ENCODE measurements at places on chromosomes 4 and X.

GRCh38 chrX:111100191-111100590 is 4.2 kb downstream of the PAK3 start:
- DNase-seq: no peak
- H3K4me3 ChIP-seq: no peak overlapping the region
- H3K27me3 ChIP-seq: peaks cover 12% of the 10 kb centered on the region
- no peaks in the 10 kb centered on the region for H3K4me1 ChIP-seq
- no peak overlapping the region for H3K27ac ChIP-seq
- H3K36me3 ChIP-seq: no peaks in the 10 kb centered on the region

GRCh38 chr4:164596318-164596878 is 157.5 kb upstream of the SMIM31 start:
- H3K27ac ChIP-seq: no peak overlapping the region
- no peak for DNase-seq
- H3K4me1 ChIP-seq: no peaks in the 10 kb centered on the region
- no peaks in the 10 kb centered on the region for H3K36me3 ChIP-seq
- H3K4me3 ChIP-seq: no peak overlapping the region
- no peaks in the 10 kb centered on the region for H3K27me3 ChIP-seq

- H3K27ac ChIP-seq: no peak overlapping the region
- peaks cover 12% of the 10 kb centered on the region for H3K4me1 ChIP-seq
- no peaks in the 10 kb centered on the region for H3K36me3 ChIP-seq
- H3K4me3 ChIP-seq: no peak overlapping the region
- no peaks in the 10 kb centered on the region for H3K27me3 ChIP-seq
These were observed 19.9 kb downstream of the AWAT2 start for GRCh38 chrX:70029863-70030262.

- H3K4me1 ChIP-seq: no peaks in the 10 kb centered on the region
- H3K36me3 ChIP-seq: no peaks in the 10 kb centered on the region
- no peak overlapping the region for H3K4me3 ChIP-seq
- no peak overlapping the region for H3K27ac ChIP-seq
These were observed 82.5 kb downstream of the TIGD2 start for GRCh38 chr4:89193843-89194242.

- no peak overlapping the region for H3K27ac ChIP-seq
- no peak overlapping the region for H3K4me3 ChIP-seq
- H3K27me3 ChIP-seq: no peaks in the 10 kb centered on the region
- H3K36me3 ChIP-seq: peaks cover 78% of the 10 kb centered on the region
- DNase-seq: no peak
These were observed 19.2 kb downstream of the G3BP2 start for GRCh38 chr4:75653845-75654503.

DNA sequence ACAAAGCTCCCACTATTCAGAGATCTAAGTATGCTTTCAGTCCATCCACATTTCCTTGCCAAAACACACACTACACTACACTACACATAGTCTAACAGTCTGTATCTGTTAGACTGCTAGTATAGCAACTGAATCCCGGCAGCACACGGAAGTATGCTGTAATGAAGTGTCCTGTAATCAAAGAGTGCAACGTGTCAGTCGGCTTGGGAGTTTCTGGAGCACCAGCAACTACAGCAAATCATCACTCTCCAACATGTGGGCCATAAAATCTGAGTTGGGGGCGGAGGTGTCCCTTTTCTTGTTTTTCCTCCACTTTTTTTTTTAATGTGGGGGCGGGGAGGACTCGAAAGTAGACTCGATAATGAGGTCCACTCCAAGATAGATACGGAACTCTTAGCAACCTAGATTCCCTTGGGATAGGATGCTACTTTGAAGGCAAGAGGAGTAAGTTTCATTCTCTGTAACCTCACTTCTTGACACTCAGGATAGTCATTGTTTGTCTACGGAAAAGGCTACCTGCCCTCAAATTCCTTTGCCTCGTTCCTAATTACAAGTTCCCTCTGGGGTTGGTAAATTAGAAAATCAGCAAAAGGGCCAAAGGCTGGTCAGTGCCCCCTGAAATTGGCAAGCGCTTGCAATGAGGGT is 722 bp downstream of the SLC10A7 start:
- peak overlapping the region; percentile 79 for H3K4me3 ChIP-seq
- peak overlapping the region; percentile 84 for H3K27ac ChIP-seq
- no peak for DNase-seq
- no peaks in the 10 kb centered on the region for H3K36me3 ChIP-seq
- peaks cover 41% of the 10 kb centered on the region for H3K4me1 ChIP-seq

All from left ventricle myocardium inferior (tissue), 1 donor.